Activated CD8-positive, alpha-beta memory T cell treated with anti-CD3 and anti-CD28 coated beads for 4 hours (primary cell): ENCODE measurements at places on chromosomes 1 and 21.

- no peak for DNase-seq
Measured at GRCh38 chr1:231806623-231807495, 180.3 kb downstream of the DISC1 start.

DNA sequence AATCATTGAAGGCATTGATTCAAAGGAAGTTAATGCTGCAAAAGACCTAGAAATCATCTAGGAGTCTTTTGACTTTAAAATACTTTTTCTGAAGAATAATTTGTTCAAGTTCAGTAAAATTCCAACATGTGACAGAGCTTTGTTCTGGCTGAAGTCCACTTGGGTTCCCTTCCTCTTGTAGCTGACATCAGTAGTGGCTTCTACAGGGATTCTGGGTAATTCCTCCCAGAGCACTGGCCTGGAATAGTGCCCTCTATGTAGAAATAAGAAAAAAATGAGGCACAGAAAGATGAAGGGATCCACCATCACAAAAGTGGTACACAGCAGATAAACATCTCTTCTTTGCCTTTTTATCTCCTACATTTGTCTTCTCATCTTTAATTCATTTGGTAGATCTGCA is 548.1 kb downstream of the LTN1 start:
- DNase-seq: no peak

GRCh38 chr1:213891989-213892902 is 95.5 kb upstream of the PROX1 start:
- no peak for DNase-seq

DNA sequence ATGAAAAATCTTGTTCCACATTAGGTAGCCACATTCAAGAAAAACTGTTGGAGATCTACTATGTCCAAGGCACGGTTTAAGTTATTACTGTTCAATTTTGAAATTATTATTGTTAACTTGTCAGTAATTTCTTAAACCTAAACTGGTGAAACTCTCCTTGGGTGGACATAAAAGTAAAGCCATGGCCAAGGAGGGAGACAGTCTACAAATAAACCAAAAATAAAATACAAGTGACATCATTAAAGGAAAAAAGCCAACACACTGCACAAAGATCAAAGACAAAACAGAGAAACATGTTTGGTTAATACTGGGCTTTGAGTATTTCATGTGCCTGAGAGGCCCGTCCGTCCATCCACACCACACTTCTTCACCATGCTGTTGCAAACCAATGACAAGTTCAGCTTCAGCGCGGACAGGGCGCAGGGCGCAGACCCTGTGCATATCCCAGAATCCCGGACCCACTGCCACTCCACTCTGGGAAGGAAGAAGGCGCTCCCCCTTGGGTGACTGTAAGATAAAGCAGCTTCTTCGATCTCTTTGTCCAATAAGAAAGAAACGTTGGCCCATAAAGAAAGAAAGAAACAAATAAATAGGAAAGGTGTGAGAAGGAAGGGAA is 918 bp upstream of the RASAL2 start:
- DNase-seq: no peak

- no peak for DNase-seq
Measured at GRCh38 chr1:236021424-236022135, 43.3 kb downstream of the NID1 start.

- no peak for DNase-seq
Measured at GRCh38 chr1:48844187-48844586, 67.5 kb upstream of the BEND5 start.
